ENCODE measurements at places on chromosomes 16 and 17.

GRCh38 chr16:2035431-2036199 lies 8.9 kb downstream of the NHERF2 start:
- no peak for DNase-seq

DNA sequence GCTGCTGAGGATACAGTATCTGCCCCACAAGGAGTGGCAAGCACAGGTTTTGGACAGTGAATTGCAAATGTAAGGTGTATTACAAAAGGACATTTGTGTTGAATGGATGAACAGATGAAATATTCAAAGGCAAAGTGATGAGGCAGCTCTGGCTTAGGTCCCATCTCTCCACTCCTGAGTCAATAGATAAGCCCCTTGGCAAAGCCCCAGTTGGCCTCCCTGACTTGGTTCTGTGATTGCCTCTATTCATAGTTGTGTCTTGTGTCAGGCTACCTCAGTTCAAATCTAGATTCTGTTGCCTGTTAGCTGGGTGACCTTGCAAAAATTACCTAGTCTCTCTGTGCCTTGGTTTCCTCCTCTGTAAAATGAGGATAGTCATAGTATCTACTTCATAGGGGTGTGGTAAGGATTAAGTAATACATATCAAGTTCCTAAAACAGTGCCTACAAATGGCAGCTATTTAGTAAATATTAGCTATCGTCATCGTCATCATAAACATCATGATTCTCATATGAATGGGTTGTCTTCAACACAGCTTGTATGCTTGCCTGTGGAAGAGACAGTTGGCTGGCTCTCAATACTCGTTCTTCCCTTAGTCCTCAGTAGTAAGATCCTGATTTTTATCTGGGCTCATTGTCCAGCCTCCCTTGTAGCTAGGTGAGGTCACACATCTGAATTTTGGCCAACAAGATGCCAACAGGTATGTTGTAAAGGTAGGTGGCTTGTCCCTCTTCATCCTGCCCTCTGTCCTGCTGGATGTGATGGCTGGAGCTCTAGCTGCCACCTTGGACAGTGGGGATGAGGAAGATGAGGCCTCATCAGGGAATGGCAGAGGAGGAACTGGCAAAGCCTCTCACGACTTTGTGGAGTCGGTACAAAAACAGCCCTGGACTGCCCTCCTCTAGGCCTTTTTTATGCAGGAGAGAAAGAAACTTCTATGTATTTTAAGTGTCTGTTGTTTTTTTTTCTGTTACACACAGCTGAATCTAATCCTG lies 2.1 kb upstream of the MFAP4 start:
- DNase-seq, result no peak

DNA sequence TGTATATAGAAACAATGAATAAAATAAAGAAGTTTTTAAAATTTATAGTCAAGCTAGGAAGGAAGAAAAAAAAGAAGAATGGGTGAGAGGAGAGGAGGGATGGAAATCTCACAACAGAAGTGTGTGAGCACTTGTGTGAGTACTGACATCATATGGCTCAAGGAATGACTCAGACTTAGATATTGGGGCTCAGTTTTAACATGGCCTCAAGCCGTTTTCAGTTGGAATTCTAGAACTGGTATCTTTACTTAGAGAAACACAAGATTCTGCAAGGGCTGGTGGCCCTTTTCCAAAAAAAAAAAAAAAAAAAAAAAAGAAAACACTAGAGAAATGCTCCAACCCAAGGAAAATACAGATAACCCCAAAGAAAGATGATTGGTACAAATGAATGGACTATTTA lies 55.1 kb downstream of the STXBP4 start:
- no peak for DNase-seq

DNA sequence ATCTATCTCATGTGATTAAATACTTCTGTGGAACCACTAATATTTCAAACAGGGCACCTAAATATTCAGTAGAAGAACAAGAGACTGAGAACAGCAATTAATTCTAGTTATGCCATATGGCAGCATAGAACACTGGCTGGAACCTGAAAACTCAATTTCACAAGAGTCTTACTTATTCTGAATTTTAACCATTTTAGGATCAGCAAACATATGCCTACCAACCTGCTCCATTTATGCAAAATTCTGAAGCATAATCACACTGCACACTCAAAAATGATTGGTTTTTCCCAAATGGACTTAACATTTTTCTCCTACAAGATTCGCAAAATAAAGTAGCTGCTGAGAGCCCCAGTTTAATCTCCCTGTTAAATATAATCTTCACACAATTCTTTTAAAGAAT lies 43.2 kb downstream of the SKAP1 start:
- no peak for DNase-seq
